ENCODE measurements at places on chromosomes 3 and 15. TPM values are rescaled to one million over a fixed set of nuclear protein-coding genes. Genes with fewer than 3 reads are reported as not detected.

A4GNT gene
- not detected for total RNA-seq

RNF168 gene
- 25.1 TPM for total RNA-seq

TMCO5A gene
- not detected for total RNA-seq

ALAS1 gene
- 74.0 TPM for total RNA-seq

MST1R gene
- total RNA-seq = 113 TPM

IL16 gene
- 0.81 TPM for total RNA-seq

ABCF3 gene
- 74.6 TPM for total RNA-seq

LRRN1 gene
- total RNA-seq = 0.10 TPM

KIF23 gene
- 83.7 TPM for total RNA-seq

CYP19A1 gene
- not detected for total RNA-seq

ATOSA gene
- total RNA-seq = 4.7 TPM

CADPS gene
- total RNA-seq = not detected

TUBGCP5 gene
- 17.9 TPM for total RNA-seq

DNA sequence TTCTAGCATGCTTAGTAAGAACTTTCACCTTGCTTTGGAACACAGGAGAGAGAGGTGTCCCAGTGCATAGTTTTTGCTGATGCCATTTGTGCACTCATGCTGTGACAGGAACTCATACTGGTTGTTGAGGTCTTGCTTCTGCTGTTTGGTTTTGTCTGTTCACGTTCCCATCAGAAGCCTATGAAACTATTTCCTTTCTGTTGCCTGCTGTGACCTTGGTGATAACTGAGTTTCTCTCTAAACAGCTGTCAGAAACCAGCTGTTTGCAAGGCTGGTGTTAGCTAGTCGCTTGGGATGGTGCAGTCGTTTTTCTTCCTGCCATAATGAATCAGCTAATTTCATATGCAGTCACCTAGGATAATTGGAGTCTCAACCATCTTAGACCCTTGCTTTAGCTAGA lies 724.1 kb downstream of the GRM7 start:
- H3K4me3 ChIP-seq = no peak overlapping the region
- no peaks in the 10 kb centered on the region for H3K36me3 ChIP-seq
- H3K27ac ChIP-seq = no peak overlapping the region
- H3K27me3 ChIP-seq = no peaks in the 10 kb centered on the region
- H3K4me1 ChIP-seq = no peaks in the 10 kb centered on the region

- no peak for DNase-seq
- H3K4me1 ChIP-seq = peaks cover 39% of the 10 kb centered on the region
- H3K27ac ChIP-seq = no peak overlapping the region
- H3K4me3 ChIP-seq = no peak overlapping the region
- H3K27me3 ChIP-seq = no peaks in the 10 kb centered on the region
- no peaks in the 10 kb centered on the region for H3K36me3 ChIP-seq
These were observed 134.1 kb upstream of the HES1 start for GRCh38 chr3:194001728-194002459.

- no peak overlapping the region for H3K4me3 ChIP-seq
- H3K4me1 ChIP-seq = no peaks in the 10 kb centered on the region
- H3K27me3 ChIP-seq = peaks cover 25% of the 10 kb centered on the region
These were observed 32.2 kb downstream of the RORA start for GRCh38 chr15:61196711-61197586.

GRCh38 chr3:71646971-71647370 lies 63.4 kb upstream of the FOXP1 start:
- no peak overlapping the region for H3K27ac ChIP-seq
- DNase-seq = no peak
- H3K4me1 ChIP-seq = no peaks in the 10 kb centered on the region
- no peak overlapping the region for H3K4me3 ChIP-seq

DNA sequence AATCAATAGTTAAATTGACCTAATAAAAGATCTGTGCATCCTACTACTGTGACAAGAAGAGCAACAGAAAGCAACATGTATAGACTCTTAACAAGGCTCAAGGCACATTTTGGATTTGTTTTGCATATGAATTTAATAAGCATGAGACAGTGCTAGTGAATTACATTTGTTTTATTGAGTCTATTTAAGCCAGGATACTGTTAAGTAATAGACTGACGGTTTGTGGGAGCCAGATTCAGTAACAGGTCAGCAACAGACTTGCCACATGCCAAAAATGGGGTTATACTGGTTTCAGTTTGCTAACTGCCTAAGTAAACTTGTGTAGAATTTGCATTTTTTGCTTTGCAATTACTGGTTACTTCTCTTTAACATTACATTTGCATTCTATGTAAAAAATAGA lies 54.0 kb downstream of the MBNL1 start:
- H3K27me3 ChIP-seq = no peaks in the 10 kb centered on the region
- H3K27ac ChIP-seq = no peak overlapping the region
- no peak for DNase-seq
- no peaks in the 10 kb centered on the region for H3K36me3 ChIP-seq

- H3K27ac ChIP-seq = no peak overlapping the region
- no peaks in the 10 kb centered on the region for H3K27me3 ChIP-seq
- no peaks in the 10 kb centered on the region for H3K36me3 ChIP-seq
- DNase-seq = no peak
These were observed 215.2 kb upstream of the MME start for GRCh38 chr3:154864947-154865346.

DNA sequence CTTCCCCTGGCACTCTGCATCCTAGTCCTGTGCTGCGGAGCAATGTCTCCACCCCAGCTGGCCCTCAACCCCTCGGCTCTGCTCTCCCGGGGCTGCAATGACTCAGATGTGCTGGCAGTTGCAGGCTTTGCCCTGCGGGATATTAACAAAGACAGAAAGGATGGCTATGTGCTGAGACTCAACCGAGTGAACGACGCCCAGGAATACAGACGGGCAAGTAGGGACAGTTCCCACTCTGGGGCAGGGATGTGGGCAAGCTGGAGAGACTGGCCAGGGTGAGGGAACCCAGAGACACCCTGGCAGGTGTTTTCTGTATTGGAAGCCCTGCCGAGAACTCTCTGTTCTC lies 247 bp downstream of the FETUB start:
- no peak overlapping the region for H3K27ac ChIP-seq
- no peaks in the 10 kb centered on the region for H3K36me3 ChIP-seq
- DNase-seq = no peak
- no peak overlapping the region for H3K4me3 ChIP-seq
- no peaks in the 10 kb centered on the region for H3K27me3 ChIP-seq

DNA sequence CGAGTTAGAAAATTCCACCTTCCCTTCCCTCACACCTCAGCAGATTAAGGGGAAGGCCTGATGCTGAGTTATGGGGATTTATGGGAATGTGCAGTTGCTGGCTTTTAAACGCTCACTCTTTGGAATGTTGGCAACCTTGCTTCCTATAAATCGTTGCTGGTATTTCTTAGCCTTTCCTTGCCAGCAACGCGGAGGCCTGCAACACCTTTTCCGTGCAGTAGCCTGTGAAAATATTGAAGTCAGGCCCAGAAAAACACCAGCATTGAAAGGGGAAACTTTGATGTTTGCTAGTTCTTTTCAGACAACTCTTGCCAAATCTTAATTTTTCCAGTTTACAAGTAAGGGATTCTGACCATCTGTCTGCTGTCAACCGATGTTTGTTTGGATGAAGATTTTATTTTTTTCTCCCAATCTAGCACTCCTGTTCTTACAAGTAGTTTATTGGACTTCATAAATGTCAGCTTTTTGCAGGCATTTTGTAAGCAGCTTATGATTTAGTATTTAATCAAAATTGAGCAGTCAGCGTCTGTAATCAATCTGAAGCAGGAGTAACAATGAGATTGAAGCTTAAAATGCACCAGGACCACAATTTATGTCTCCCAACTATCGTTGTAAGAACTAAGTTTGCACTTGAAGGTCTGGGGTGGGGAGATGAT lies 251.0 kb downstream of the RPLP1 start:
- H3K27me3 ChIP-seq = no peaks in the 10 kb centered on the region
- no peak overlapping the region for H3K4me3 ChIP-seq
- H3K4me1 ChIP-seq = no peaks in the 10 kb centered on the region
- DNase-seq = no peak
- H3K27ac ChIP-seq = no peak overlapping the region
- H3K36me3 ChIP-seq = no peaks in the 10 kb centered on the region

DNA sequence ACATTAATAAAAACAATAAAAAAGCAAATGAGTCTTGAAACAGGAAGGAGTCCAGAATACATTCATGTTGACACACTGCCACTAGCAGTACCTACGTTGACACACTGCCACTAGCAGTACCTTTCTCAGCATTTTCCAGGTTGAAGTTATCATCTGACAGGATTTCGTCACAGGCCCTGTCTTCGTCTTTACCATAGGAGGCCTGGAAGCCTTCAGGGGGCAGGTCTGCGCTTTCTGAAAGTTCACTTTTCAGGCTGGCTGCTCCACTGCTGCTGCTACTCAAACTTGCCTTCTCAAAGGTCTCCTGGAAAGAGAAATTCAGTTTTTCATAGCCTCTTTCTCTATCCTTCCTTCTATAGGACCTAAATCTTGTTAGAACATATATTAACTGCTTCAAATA lies 194.7 kb downstream of the NEK10 start:
- no peaks in the 10 kb centered on the region for H3K4me1 ChIP-seq
- H3K27ac ChIP-seq = no peak overlapping the region

- H3K27ac ChIP-seq = no peak overlapping the region
- H3K4me1 ChIP-seq = no peaks in the 10 kb centered on the region
- no peak for DNase-seq
- no peak overlapping the region for H3K4me3 ChIP-seq
- no peaks in the 10 kb centered on the region for H3K36me3 ChIP-seq
- H3K27me3 ChIP-seq = no peaks in the 10 kb centered on the region
These were observed 53.5 kb downstream of the IQCH start for GRCh38 chr15:67307889-67308597.

- no peak overlapping the region for H3K27ac ChIP-seq
- no peaks in the 10 kb centered on the region for H3K27me3 ChIP-seq
- H3K4me1 ChIP-seq = no peaks in the 10 kb centered on the region
- DNase-seq = peak; percentile 54
- H3K4me3 ChIP-seq = no peak overlapping the region
These were observed 130.5 kb upstream of the EIF1B start for GRCh38 chr3:40179016-40179415.

- H3K27ac ChIP-seq = no peak overlapping the region
- no peaks in the 10 kb centered on the region for H3K36me3 ChIP-seq
These were observed 33.5 kb upstream of the PPARG start for GRCh38 chr3:12255393-12255792.

DNA sequence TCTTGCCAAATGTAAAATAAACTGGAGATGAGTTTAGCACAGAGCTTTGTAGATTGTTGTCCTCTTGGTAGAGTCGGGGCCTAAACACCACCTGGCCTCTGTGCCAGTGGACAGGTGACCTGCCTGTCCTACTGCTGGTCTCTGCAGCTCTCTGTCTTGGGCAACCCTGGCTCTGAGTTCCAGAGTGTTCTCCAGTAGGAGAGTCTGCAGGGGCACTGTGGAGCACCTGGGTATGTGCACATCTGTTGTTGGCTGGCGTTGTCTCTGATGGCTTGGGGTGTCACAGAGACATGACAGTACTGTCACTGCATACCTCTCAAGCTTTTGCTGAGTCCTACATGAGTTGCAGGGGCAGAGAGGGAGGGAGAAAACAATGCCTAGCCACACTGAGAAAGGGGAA lies 112.6 kb downstream of the IGF1R start:
- H3K36me3 ChIP-seq = no peaks in the 10 kb centered on the region
- H3K27ac ChIP-seq = no peak overlapping the region
- H3K4me3 ChIP-seq = no peak overlapping the region
- H3K4me1 ChIP-seq = no peaks in the 10 kb centered on the region
- H3K27me3 ChIP-seq = no peaks in the 10 kb centered on the region

GRCh38 chr3:10678796-10679376 lies 137.1 kb upstream of the SLC6A11 start:
- no peak overlapping the region for H3K27ac ChIP-seq
- DNase-seq = no peak
- H3K36me3 ChIP-seq = no peaks in the 10 kb centered on the region
- no peak overlapping the region for H3K4me3 ChIP-seq
- peaks cover 6% of the 10 kb centered on the region for H3K27me3 ChIP-seq

DNA sequence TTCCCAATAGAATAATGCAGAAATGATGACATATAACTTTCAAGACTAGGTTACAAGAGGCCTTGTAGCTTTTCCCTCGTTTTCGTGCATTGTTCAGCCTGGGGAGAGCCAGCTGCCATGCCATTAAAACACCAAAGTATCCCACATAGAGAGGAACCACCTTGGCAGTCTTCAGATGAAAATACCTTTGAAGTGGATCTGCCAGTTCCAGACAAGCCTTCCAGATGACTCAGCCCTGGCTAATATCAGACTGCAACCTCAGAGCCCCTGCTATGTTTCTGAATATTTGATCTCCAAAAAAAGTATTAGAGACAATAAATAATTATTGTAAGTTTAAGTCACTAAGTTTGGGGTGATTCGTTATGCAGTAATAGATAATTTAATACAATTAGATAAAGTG lies 294.3 kb upstream of the GBE1 start:
- peaks cover 16% of the 10 kb centered on the region for H3K4me1 ChIP-seq
- H3K27ac ChIP-seq = peak overlapping the region; percentile 28
- H3K27me3 ChIP-seq = no peaks in the 10 kb centered on the region
- no peak overlapping the region for H3K4me3 ChIP-seq
- DNase-seq = peak; percentile 35

DNA sequence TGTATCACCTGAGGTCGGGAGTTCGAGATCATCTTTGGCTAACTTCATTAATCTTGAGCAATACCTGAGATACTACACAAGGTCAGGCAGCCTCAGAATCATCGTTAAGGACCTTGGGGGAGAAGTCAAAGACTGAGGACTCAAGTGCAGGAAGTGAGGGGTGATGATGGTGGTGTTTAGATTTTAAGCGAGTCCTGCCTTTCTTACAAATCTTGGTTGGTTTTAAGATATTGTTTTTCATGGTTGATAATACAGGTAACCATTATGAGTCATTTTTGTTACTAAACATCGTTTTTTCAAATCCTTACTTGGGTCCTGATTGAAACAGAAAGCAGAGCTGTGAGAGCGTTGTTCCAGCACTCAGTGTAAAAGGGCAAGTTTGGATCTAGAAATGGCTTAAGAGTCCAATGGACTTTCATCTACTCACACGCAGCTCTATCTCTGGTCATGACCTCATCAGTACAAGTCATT lies 4.1 kb downstream of the RASGRP1 start:
- peaks cover 12% of the 10 kb centered on the region for H3K4me1 ChIP-seq
- H3K27ac ChIP-seq = no peak overlapping the region
- no peaks in the 10 kb centered on the region for H3K36me3 ChIP-seq
- 0 out of 2 replicates have a peak, but pooled peaks cover 4% of the 10 kb centered on the region for H3K27me3 ChIP-seq

- H3K36me3 ChIP-seq = no peaks in the 10 kb centered on the region
- H3K4me3 ChIP-seq = no peak overlapping the region
- DNase-seq = no peak
- no peak overlapping the region for H3K27ac ChIP-seq
- no peaks in the 10 kb centered on the region for H3K27me3 ChIP-seq
- H3K4me1 ChIP-seq = no peaks in the 10 kb centered on the region
These were observed 148.5 kb downstream of the SOX2 start for GRCh38 chr3:181860235-181860634.

- H3K36me3 ChIP-seq = no peaks in the 10 kb centered on the region
- H3K4me1 ChIP-seq = peaks cover 10% of the 10 kb centered on the region
- DNase-seq = peak; percentile 57
- no peaks in the 10 kb centered on the region for H3K27me3 ChIP-seq
- peak overlapping the region; percentile 66 for H3K27ac ChIP-seq
These were observed 14.1 kb downstream of the CTSH start for GRCh38 chr15:78930577-78931388.

- H3K4me1 ChIP-seq = no peaks in the 10 kb centered on the region
- DNase-seq = no peak
- no peaks in the 10 kb centered on the region for H3K36me3 ChIP-seq
- H3K27me3 ChIP-seq = no peaks in the 10 kb centered on the region
- no peak overlapping the region for H3K27ac ChIP-seq
- no peak overlapping the region for H3K4me3 ChIP-seq
These were observed 23.1 kb upstream of the RHO start for GRCh38 chr3:129505341-129505740.

GRCh38 chr3:38368238-38368637 lies 21.7 kb downstream of the XYLB start:
- no peaks in the 10 kb centered on the region for H3K27me3 ChIP-seq
- H3K27ac ChIP-seq = no peak overlapping the region
- no peak for DNase-seq

Data from HCT116 (cell line).